Astrocyte (in vitro differentiated cells and primary cell): ENCODE measurements at places on chromosomes 4 and X. TPM values are rescaled to one million over a fixed set of nuclear protein-coding genes. Genes with fewer than 3 reads are reported as not detected.

DNA sequence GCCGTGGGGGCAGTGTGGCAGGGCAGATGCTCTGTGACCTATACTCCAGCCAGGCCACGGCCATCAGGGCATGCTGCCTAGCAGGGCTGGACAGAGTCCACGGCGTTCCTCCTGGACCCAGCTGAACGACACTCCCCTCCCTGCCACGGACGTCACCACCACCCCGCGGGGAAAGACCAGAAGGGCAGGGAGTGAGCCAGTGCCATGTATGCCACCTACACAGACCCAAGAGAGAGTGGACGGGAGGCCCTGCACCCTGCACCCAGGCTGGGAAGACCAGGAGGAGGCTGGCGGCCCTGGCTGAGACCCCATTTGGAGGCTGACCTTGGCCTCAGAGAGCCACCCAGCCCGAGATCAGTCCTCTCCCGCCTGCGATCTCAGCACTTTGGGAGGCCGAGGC, 101.9 kb downstream of the FAM53A start:
- no peak overlapping the region for H3K4me3 ChIP-seq
- no peak overlapping the region for H3K27ac ChIP-seq
- peaks cover 6% of the 10 kb centered on the region for H3K27me3 ChIP-seq
- no peak for DNase-seq

DNA sequence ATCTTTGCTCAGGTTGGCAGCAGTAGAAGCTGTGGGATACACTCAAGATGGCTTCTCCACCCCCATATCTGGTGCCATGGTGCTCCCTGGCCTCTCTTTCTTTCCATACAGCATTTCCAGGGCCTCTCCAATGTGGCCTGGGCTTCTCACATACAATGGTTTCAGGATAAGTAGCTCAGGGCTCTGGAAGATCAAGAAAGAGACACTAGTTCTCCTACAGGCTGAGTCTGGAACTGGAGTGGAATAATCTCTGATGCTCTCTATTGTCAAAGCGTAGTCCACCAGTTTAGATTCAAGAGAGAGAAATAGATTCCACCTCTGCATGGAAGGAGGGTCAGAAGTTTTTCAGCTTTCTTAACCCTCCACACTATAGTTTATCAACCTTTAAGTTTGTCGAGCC, 138.2 kb upstream of the AADAT start:
- DNase-seq, result no peak
- no peak overlapping the region for H3K27ac ChIP-seq
- H3K4me1 ChIP-seq, result no peaks in the 10 kb centered on the region
- no peak overlapping the region for H3K4me3 ChIP-seq
- no peaks in the 10 kb centered on the region for H3K36me3 ChIP-seq

- no peaks in the 10 kb centered on the region for H3K4me1 ChIP-seq
- no peak overlapping the region for H3K27ac ChIP-seq
- no peak overlapping the region for H3K4me3 ChIP-seq
- H3K27me3 ChIP-seq, result peaks cover 22% of the 10 kb centered on the region
Measured at GRCh38 chr4:4256799-4257198, 8.8 kb upstream of the TMEM128 start.

- H3K4me3 ChIP-seq, result no peak overlapping the region
- no peaks in the 10 kb centered on the region for H3K4me1 ChIP-seq
- DNase-seq, result no peak
- H3K36me3 ChIP-seq, result peaks cover 12% of the 10 kb centered on the region
Measured at GRCh38 chr4:119480331-119480730, 148.3 kb downstream of the PDE5A start.

DNA sequence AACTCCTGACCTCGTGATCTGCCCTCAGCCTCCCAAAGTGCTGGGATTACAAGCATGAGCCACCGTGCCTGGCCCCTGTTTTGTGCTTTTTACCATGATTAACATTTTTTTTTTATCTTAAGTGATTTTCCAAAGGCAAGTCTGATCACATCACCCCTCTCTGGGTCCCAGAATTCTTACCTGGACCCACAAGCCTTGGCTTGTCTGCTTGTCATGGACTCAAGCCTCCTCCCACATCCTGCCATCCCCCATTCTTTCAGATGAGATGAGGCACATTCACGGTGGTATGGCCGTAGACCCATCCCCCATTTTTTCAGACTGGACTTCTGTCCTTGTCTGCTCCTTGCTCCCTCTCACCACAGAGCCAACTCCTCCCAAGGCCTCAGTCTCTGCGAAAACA, 55.3 kb downstream of the APLN start:
- H3K4me3 ChIP-seq, result no peak overlapping the region
- DNase-seq, result no peak
- peaks cover 2% of the 10 kb centered on the region for H3K36me3 ChIP-seq
- no peak overlapping the region for H3K27ac ChIP-seq
- peaks cover 8% of the 10 kb centered on the region for H3K4me1 ChIP-seq

DNA sequence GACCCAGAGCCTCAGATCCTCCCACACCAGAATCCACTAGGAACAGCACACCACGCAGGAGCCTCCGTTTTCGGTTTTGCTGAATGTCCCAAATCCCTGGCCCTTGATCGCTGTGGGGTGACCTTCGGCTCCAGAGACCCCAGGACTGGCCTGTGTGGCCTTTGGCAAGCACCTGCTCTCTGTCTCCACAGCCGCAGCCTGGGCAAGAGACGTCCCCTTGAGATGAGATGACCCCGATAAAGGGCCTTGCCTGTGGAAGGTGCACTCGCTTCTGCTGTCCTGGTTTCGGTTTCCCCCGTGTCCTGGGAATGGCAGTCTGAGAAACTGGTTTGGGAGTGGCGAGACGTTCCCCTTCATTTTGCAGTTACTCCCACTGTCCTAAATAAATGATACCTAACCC, 9.6 kb downstream of the PSAPL1 start:
- H3K36me3 ChIP-seq, result no peaks in the 10 kb centered on the region
- no peak for DNase-seq

GRCh38 chr4:14853176-14853943, 148.9 kb upstream of the CPEB2 start:
- no peaks in the 10 kb centered on the region for H3K27me3 ChIP-seq
- peak; percentile 95 for DNase-seq
- peak overlapping the region; percentile 63 for H3K27ac ChIP-seq
- no peaks in the 10 kb centered on the region for H3K36me3 ChIP-seq
- no peak overlapping the region for H3K4me3 ChIP-seq
- H3K4me1 ChIP-seq, result peaks cover 24% of the 10 kb centered on the region

GRCh38 chrX:153818571-153819383, 11.6 kb downstream of the PDZD4 start:
- H3K4me1 ChIP-seq, result no peaks in the 10 kb centered on the region
- no peak for DNase-seq
- peak overlapping the region; percentile 28 for H3K4me3 ChIP-seq
- no peaks in the 10 kb centered on the region for H3K36me3 ChIP-seq

- no peaks in the 10 kb centered on the region for H3K4me1 ChIP-seq
- H3K4me3 ChIP-seq, result no peak overlapping the region
- no peak overlapping the region for H3K27ac ChIP-seq
- DNase-seq, result no peak
- no peaks in the 10 kb centered on the region for H3K36me3 ChIP-seq
Measured at GRCh38 chrX:134287346-134287745, 50.4 kb downstream of the CCDC160 start.

GRCh38 chr4:186754976-186755375, 31.3 kb upstream of the FAT1 start:
- H3K27ac ChIP-seq, result no peak overlapping the region
- DNase-seq, result no peak
- no peaks in the 10 kb centered on the region for H3K27me3 ChIP-seq
- no peaks in the 10 kb centered on the region for H3K4me1 ChIP-seq

GRCh38 chrX:38166478-38167083, 54.1 kb downstream of the SRPX start:
- H3K27ac ChIP-seq, result no peak overlapping the region
- no peaks in the 10 kb centered on the region for H3K4me1 ChIP-seq
- no peaks in the 10 kb centered on the region for H3K36me3 ChIP-seq
- no peaks in the 10 kb centered on the region for H3K27me3 ChIP-seq
- DNase-seq, result no peak
- H3K4me3 ChIP-seq, result no peak overlapping the region

GRCh38 chrX:120795301-120795700, 80.4 kb downstream of the CT47B1 start:
- no peak overlapping the region for H3K4me3 ChIP-seq
- no peak overlapping the region for H3K27ac ChIP-seq
- peak; percentile 60 for DNase-seq
- no peaks in the 10 kb centered on the region for H3K27me3 ChIP-seq

- H3K4me1 ChIP-seq, result no peaks in the 10 kb centered on the region
- peaks cover 3% of the 10 kb centered on the region for H3K27me3 ChIP-seq
- H3K27ac ChIP-seq, result no peak overlapping the region
- H3K4me3 ChIP-seq, result no peak overlapping the region
Measured at GRCh38 chr4:39170301-39170700, 12.0 kb upstream of the WDR19 start.

DNA sequence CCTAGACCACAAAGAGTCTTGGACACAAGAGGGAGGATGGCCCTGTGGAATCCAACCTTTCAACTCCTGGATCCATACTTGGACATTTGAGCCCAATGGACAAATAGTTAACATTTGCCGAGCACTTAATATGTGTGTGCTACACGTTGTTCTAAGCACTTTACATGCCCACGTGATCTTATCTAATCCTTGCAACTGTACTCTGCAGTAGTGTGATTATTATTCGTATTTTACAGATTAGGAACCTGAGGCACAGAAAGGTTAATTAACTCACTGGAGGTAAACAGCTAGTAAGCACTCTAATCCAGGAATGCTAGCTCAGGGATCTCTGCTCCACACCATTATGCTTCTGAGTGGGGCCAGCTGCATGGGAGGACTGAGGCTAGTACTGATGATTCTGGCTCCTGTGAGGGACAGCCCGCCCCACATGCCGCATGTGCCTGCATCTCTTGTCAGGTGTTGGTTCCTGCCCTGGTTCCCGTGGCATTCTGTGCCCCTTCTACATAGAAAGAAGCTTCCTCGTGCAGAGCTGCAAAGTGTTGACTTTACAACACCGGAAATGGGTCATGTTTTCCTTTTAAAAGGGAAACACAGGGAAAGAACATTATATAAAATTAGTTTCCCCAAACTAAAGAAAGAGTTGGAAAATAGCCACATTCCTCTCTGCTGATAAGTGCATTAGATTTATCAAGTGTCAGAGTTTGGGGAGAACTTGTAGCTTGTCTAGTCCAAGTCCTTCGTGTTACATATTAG, 34.8 kb downstream of the PLAC1 start:
- no peaks in the 10 kb centered on the region for H3K27me3 ChIP-seq
- no peak overlapping the region for H3K4me3 ChIP-seq
- H3K27ac ChIP-seq, result peak overlapping the region; percentile 74
- H3K36me3 ChIP-seq, result no peaks in the 10 kb centered on the region

DNA sequence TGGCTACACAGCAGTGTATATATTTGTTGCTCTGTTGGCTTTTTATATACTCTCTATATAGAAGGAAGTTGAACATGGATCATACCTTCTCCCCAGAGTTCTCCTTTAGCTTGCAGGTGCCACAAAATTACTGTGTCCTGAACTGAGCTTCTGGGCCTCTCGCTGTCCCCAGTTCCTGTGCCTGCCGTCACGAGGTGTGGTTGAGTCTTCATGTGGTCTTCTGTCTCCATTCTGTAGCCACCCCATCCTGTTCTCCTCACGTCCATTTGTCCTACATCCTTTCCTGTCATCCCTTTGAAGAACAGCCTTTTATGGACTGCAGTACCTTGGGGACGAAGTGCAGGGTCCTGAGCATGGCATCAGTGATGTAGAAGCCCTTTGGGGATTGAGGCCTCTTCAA, 14.5 kb downstream of the TMEM131L start:
- no peak for DNase-seq
- H3K4me3 ChIP-seq, result no peak overlapping the region

GRCh38 chr4:106594291-106594952, 225.8 kb upstream of the GIMD1 start:
- no peaks in the 10 kb centered on the region for H3K4me1 ChIP-seq
- H3K4me3 ChIP-seq, result no peak overlapping the region
- H3K27ac ChIP-seq, result no peak overlapping the region

- H3K4me1 ChIP-seq, result peaks cover 4% of the 10 kb centered on the region
- peak; percentile 84 for DNase-seq
- H3K4me3 ChIP-seq, result peak overlapping the region; percentile 93
Measured at GRCh38 chr4:127634181-127634580, 1.4 kb downstream of the INTU start.

DNA sequence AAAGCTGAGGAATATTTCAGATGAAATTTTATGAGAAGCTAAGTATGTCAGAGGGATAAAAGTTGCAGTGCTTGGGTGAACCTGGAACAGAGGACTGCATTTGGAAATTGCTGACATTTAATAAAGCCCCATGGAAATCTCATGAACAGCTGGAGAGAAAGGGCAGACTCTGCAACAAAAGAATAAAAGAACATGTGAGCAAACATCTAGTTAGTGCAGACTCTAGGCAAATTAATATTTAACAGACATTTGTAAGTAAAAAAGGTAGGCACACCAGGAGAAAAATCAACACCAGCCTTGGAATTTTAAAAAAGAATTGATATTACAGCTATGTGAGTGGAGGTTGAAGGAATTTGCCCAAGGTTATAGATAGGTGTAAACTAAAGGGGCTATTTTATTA, 114.6 kb upstream of the PUDP start:
- H3K27ac ChIP-seq, result no peak overlapping the region
- H3K4me1 ChIP-seq, result no peaks in the 10 kb centered on the region
- H3K36me3 ChIP-seq, result no peaks in the 10 kb centered on the region
- DNase-seq, result no peak
- no peaks in the 10 kb centered on the region for H3K27me3 ChIP-seq
- H3K4me3 ChIP-seq, result no peak overlapping the region

DNA sequence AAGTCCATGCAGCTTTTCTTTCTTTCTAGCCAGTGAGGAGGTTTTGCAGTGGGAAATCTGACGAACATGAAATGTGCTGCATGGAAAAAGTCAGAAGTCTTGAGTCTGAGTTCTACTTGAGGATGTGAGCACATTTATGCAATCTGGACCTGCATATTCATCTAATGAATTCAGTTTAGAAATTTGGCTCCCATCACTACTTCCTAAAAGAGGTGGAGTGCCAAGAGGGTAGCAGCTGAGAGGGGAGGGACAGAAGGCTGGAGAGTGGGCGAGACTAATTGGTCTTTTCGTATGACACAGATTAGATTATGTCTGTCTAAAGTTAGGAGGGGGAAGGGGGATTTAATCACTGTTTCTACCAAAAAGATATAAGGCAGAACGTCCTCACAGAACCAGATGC, 535.9 kb downstream of the IQCM start:
- H3K27ac ChIP-seq, result no peak overlapping the region
- no peaks in the 10 kb centered on the region for H3K27me3 ChIP-seq
- peak; percentile 67 for DNase-seq
- no peaks in the 10 kb centered on the region for H3K4me1 ChIP-seq
- no peaks in the 10 kb centered on the region for H3K36me3 ChIP-seq
- no peak overlapping the region for H3K4me3 ChIP-seq

- DNase-seq, result no peak
- H3K27ac ChIP-seq, result no peak overlapping the region
- H3K27me3 ChIP-seq, result peaks cover 93% of the 10 kb centered on the region
Measured at GRCh38 chr4:174214101-174214878, 69.2 kb downstream of the FBXO8 start.

- no peaks in the 10 kb centered on the region for H3K36me3 ChIP-seq
- no peaks in the 10 kb centered on the region for H3K27me3 ChIP-seq
- H3K4me1 ChIP-seq, result no peaks in the 10 kb centered on the region
- no peak for DNase-seq
- H3K27ac ChIP-seq, result no peak overlapping the region
- no peak overlapping the region for H3K4me3 ChIP-seq
Measured at GRCh38 chr4:162793004-162793403, 373.7 kb downstream of the NAF1 start.

The SPIN3 gene
- 9.7 and 11.6 TPM in 2 replicates for total RNA-seq

The FUNDC1 gene
- 16.0 and 17.0 TPM in 2 replicates for total RNA-seq

The CPLX1 gene
- total RNA-seq, result 0.41 and 1.9 TPM in 2 replicates

The TMEM185A gene
- 28.8 and 32.5 TPM in 2 replicates for total RNA-seq

The FAM184B gene
- 0.46 and 0.54 TPM in 2 replicates for total RNA-seq

The PROM1 gene
- 34.5 and 38.0 TPM in 2 replicates for total RNA-seq

The RNF175 gene
- 1.0 TPM in 2 replicates for total RNA-seq

The CXCL10 gene
- 12.9 and 16.6 TPM in 2 replicates for total RNA-seq

The TMEM192 gene
- total RNA-seq, result 17.4 and 20.2 TPM in 2 replicates

The PI4K2B gene
- 15.4 and 15.7 TPM in 2 replicates for total RNA-seq

The HSFX1 gene
- total RNA-seq, result 0.75 and 1.5 TPM in 2 replicates

The STK32B gene
- 2.1 and 2.9 TPM in 2 replicates for total RNA-seq

The LDB2 gene
- 4.9 and 9.4 TPM in 2 replicates for total RNA-seq

The SNX25 gene
- 29.2 and 29.5 TPM in 2 replicates for total RNA-seq
